Chondrocyte (in vitro differentiated cells): ENCODE measurements at places on chromosomes 7 and 10. TPM values are rescaled to one million over a fixed set of nuclear protein-coding genes. Genes with fewer than 3 reads are reported as not detected.

AKR1D1 gene
- not detected in 3 replicates for total RNA-seq

EPO gene
- total RNA-seq, result not detected in 3 replicates

GRID1 gene
- 0.60 to 2.2 TPM (median 0.62 TPM) in 3 replicates for total RNA-seq

KCND2 gene
- 0.26 to 0.30 TPM in 2 of 3 replicates, not detected in the other for total RNA-seq

MYO3A gene
- not detected in 3 replicates for total RNA-seq

EBLN1 gene
- not detected in 3 replicates for total RNA-seq

SKIDA1 gene
- total RNA-seq, result 1.9 to 3.7 TPM (median 2.0 TPM) in 3 replicates

SFXN4 gene
- total RNA-seq, result 12.8 to 13.9 TPM (median 13.9 TPM) in 3 replicates

NEURL1 gene
- 0.05 TPM in 1 of 3 replicates, not detected in the others for total RNA-seq

RNF148 gene
- not detected in 3 replicates for total RNA-seq

DUS4L gene
- 4.6 to 8.8 TPM (median 4.9 TPM) in 3 replicates for total RNA-seq

PPP1R3C gene
- total RNA-seq, result 24.0 to 39.8 TPM (median 39.0 TPM) in 3 replicates

APBB1IP gene
- total RNA-seq, result not detected in 3 replicates

ZNF804B gene
- total RNA-seq, result not detected in 3 replicates

ZNF107 gene
- total RNA-seq, result 1.7 to 3.3 TPM (median 1.9 TPM) in 3 replicates

GLI3 gene
- 11.7 to 37.8 TPM (median 12.1 TPM) in 3 replicates for total RNA-seq

HMX3 gene
- not detected in 3 replicates for total RNA-seq

CAV1 gene
- total RNA-seq, result 230 to 297 TPM (median 296 TPM) in 3 replicates

CNOT4 gene
- total RNA-seq, result 16.6 to 25.4 TPM (median 17.8 TPM) in 3 replicates

SPDYE2 gene
- not detected in 3 replicates for total RNA-seq

MEST gene
- 43.2 to 62.1 TPM (median 58.1 TPM) in 3 replicates for total RNA-seq

BEND7 gene
- total RNA-seq, result 9.7 to 15.8 TPM (median 12.3 TPM) in 3 replicates
